Glutamatergic neuron (in vitro differentiated cells): ENCODE measurements at places on chromosomes 6 and 20. TPM values are rescaled to one million over a fixed set of nuclear protein-coding genes. Genes with fewer than 3 reads are reported as not detected.

Gene BPI
- total RNA-seq = not detected

Gene C20orf204
- total RNA-seq = 3.9 TPM

Gene AIF1
- not detected for total RNA-seq

Gene COL19A1
- total RNA-seq = 0.78 TPM

DNA sequence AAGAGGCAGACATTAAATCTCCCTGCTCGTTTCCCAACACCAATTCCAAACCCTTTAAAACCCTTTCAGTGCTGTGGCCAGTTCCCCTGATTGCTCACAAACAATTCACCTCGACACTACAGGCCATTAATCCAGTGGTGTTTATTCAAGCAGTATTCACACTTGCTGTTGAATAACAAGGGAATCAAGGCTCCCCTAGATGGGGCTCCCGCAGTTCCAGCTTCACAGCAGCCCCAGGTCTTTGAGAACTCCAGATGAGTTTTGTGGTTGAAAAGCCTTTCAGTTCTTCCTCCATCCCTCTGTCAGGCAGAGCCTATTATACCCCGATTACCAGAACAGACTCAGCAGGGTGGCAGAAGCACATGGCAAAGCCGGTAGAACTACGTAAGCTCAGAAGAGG lies 36.2 kb downstream of the JAG1 start:
- no peak for DNase-seq

GRCh38 chr6:43667245-43668150 lies 20.1 kb downstream of the MRPS18A start:
- peak; percentile 92 for DNase-seq

Gene HLA-B
- total RNA-seq = 11.4 TPM

DNA sequence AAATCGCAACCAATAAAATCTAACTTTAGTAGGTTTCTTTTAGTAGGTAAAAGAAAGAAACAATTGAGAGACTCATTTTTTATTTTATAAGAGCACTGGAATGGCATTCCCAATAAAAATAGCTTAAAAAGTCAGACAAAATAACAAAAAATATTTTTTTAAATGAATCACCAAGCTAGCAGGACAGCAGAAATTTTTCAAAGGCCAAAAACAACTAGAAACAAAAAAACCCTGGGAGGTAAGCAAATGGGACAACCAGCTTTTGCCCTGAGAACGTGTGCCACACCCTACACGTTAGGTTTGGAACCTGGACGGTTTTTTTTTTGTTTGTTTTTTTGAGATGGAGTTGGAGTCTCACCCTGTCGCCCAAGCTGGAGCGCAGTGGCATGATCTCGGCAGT lies 19.6 kb downstream of the GPLD1 start:
- no peak for DNase-seq

Gene TTBK1
- total RNA-seq = 47.3 TPM

DNA sequence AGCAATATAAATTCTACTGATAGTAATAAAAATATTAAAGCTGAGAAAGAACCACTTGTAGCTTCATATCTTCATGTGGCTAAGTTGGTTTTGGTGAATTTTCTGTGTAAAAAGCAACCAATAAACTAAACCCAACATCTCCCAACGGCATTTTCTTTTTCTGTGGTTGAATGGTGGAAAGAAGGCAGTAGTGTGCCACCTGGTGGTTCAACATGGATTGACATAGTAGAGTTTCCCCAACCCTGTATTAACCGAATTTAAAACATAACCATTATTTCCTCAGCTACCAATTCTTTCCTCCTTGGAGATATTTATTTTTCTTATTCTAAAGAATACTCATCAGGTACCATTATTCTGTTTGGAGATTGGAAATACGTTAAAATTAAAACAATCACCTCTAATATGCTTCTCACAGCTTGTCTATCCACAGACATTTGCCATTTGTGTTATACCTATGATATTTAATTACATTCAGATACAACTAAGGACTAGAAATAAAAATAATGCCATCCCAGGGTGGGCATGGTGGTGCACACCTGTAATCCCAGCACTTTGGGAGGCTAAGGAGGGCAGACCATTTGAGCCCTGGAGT lies 117.1 kb upstream of the EEF1E1 start:
- no peak for DNase-seq

Gene DNAH8
- not detected for total RNA-seq

- DNase-seq = no peak
These were observed 280 bp downstream of the SPATA2 start for GRCh38 chr20:49915118-49915379.

GRCh38 chr6:45049188-45049843 lies 278.8 kb upstream of the RUNX2 start:
- DNase-seq = no peak

DNA sequence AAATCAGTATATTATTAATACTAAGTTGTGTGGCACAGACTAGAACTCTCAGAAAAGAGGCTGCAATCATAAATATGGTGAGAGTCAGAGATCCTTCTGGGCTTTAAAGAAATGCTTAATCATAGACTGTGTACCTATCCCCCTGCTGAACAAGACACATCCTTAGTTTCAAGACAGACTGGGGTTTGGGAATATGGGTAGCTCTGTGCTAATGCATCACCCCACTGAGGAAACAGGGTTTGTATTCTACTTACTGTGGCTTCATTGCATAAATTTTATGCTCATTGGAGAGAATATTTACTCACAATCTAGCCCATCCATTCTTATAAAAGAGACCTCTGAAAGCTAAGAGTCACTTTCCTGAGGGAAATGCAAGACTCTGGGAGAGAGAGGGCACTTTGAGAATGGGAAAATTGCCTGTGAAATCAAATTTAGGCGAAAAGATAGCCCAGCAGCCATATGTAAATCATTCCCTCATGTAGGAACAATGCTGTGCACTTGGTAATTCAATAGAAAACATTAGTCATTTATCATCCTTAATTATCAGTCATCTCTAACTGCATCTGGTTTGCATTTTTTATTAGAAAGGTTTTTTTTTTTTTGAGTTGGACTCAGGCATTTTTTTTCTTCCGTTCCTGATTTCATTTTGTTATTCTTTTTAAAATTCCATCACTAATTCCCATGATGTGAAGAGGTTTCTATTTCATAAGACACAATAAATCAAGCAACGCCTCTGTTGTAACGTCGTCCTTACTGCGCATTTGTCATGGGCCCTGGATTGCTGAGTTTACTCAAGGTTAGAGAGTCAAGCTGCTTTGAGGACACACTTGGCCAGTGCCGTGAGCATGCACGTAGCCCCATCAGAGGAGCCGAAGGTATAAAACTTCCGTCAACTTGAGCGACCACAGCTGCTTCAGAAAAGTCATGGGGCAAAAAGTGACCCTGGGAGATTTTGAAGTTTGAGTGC lies 91.8 kb downstream of the TRMT11 start:
- no peak for DNase-seq

GRCh38 chr20:59028812-59029211 lies 3.3 kb downstream of the ATP5F1E start:
- no peak for DNase-seq

Gene VNN1
- total RNA-seq = not detected
